Activated naive CD4-positive, alpha-beta T cell (primary cell): ENCODE measurements at places on chromosomes 5 and 9.

GRCh38 chr9:20044686-20045085, 255.8 kb upstream of the SLC24A2 start:
- DNase-seq: no peak

GRCh38 chr5:149550594-149551226, 529 bp downstream of the CSNK1A1 start:
- DNase-seq: peak; percentile 53

DNA sequence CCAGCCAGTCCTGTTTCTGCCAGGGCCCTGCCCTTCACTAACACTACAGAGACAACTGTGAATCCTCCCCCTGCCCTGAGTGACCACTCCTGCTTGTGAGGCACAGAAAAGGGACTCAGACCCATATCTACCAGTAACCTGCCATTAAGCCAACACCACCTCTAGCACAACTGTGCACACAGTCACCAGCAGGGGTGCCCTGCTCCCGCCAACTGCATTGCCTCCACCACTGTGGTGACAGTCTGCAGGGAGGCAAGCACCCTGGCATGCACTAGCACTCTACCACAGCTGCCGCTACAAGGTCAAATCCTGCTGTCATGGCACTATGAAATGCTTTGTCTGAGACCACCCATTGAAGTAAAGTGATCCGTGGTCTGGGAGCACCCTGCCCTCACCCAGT, 1028.5 kb upstream of the CDH9 start:
- DNase-seq: no peak

GRCh38 chr5:38447056-38447455, 109.4 kb downstream of the LIFR start:
- DNase-seq: no peak

GRCh38 chr9:79788662-79789061, 216.9 kb downstream of the TLE4 start:
- DNase-seq: no peak

GRCh38 chr5:43274435-43275114, 38.6 kb downstream of the HMGCS1 start:
- DNase-seq: no peak

DNA sequence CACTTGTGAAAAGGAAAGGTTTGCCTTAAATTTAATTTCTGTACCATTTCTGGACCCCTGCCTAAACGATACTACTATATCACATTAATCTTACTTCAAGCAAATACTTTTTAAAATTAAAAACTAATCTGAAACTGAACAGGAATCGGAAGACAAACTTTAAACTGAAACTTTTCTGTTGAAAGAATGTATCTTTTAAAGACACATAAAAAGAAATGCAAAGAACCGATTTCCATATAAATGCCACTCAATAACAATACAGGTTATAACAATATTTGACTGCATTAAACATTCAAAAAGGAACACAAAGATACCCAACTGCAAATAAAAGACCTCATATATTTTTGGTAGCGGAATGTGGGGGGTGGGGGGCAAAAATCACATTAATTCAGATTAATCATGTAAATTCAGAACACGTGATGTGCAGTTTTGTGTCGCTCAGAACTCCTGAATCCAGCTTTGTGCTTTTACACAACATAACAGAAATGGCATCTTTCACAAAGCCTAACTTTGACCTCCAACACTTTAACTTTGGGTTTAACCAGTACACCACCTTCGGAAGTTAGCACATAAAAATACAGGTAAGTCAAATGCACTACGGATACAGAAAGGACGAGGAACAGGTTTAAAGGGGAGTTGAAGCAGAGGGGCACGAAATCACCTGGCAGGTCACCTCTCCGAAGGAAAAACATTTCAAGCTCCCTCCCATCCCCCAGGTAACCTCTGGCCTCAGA, 925 bp downstream of the LIFR start:
- no peak for DNase-seq
